Kidney (tissue), 22 donors: ENCODE measurements at places on chromosomes 2 and 18.

DNA sequence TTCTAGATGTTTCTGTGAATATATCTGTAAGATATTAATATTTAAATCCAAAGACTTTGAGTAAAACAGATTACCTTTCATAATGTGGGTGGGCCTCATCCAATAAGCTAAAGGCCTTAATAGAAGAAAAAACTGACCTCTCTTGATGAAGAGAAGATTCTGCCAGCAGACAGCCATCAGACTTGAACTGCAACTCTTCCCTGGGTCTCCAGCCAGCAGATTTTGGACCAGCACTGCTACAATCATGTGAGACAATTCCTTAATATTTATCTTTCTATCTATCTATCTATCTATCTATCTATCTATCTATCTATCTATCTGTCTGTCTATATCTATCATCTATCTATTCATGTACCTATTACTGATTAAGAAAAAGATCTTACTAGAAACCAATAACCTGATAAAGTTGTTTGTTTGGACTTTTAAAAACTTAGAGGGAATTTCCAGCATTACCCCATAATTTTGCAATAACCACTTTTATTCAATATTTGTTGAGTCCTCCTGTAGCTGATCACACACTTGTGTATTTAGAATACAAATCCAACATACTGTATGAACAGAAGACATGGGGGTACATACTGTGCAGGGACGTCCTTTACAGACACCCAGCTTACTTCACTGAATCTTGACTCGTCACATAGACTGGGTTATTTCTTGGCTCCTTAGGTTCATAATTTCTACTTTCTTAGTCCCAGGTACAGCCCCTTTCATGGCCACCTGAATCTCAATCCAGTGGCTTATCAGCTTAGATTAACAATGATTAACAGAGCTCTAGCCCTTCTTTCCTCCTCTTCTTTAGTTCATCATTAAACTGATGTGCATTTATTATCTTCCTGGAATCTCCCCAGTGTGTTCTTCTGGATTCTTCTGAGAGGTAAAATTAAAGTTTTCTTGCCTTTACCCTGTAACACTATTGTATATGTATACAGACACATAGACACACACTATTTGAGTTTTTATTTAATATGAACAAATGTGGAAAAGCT is 27.2 kb upstream of the STAT4 start:
- DNase-seq: no peak

DNA sequence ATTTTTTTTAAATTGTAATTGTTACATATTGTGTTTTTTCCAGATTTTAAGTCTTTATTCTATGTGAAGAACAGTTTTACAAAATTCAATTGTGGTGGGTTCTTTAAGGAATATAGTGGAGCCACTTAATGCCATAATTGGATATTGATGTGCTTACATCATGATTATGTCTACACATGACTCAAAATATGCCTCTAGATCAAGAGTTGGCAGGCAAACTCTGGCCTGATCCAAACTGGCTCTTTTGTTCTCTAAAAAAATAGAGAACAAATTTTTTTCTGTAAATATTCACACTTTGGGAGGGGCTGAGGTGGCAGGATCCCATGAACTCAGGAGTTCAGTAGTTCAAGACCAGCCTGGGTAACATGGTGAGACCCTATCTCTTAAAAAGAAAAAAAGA is 8.3 kb downstream of the EHBP1 start:
- no peak for DNase-seq

DNA sequence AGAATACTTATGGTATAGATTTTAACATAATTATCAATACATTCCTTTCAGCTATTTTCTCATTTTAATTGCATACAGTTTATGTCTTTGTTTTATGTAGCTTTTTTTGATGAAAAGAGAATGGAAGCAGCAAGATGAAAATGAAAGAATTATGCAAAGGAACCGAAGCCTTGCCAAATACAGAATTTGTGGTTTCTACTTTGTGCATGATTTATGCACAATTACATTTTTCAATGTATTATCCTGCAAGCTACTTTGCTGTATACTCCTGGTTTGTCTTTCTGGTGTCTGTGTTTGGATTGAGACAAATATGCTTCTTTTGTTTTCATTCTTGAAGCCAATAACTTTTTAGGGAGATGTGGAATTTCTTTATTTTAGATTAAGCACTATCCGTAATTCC is 1642.6 kb upstream of the CELF4 start:
- DNase-seq: no peak

- DNase-seq: no peak
Observed at GRCh38 chr2:30410217-30410616, 36.8 kb upstream of the LCLAT1 start.

GRCh38 chr2:61196671-61197070 is 34.7 kb downstream of the C2orf74 start:
- DNase-seq: no peak

GRCh38 chr2:120315367-120316033 is 30.4 kb upstream of the INHBB start:
- no peak for DNase-seq

- DNase-seq: no peak
Observed at GRCh38 chr18:45008694-45009413, 328.2 kb downstream of the SETBP1 start.

- peak; percentile 81 for DNase-seq
Observed at GRCh38 chr2:66305718-66306117, 129.2 kb upstream of the MEIS1 start.

DNA sequence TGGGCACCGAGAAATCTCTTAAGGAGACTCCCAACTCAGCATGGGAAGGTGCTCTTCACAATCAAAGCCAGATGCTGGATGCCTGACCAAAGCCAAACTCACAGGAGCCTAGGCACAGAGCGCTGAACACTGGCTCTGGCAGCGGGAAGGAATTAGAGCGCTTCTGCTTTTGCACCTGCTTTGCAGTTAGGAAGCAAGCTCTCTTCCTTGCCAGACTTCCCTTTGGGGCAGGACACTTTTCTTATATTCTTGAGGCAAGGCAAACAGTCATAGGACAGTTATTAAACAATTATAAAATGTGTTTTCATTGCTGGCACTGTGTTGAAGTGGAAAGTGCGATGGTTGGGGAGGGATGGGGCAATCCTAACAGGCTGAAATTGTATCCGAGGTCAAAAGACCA is 79.6 kb upstream of the DNMT3A start:
- DNase-seq: no peak

- no peak for DNase-seq
Observed at GRCh38 chr2:199461711-199462346, 4.1 kb upstream of the SATB2 start.

DNA sequence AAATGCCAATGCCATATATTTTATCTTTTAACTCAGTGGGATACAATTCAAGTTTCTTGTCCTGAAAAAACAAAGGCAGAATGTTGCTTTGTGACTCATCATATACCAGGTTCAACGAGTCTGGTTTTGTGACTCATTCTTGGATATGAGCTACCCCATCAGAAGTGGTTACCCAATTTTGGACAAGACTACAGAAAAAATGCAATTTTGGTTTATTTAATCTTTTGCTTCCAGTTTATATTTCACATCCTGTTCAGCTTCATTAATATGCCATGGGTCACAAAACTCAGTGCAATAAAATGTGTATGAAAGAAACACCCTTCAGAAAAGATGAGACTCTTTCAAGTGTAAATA is 25.0 kb downstream of the FN1 start:
- no peak for DNase-seq

DNA sequence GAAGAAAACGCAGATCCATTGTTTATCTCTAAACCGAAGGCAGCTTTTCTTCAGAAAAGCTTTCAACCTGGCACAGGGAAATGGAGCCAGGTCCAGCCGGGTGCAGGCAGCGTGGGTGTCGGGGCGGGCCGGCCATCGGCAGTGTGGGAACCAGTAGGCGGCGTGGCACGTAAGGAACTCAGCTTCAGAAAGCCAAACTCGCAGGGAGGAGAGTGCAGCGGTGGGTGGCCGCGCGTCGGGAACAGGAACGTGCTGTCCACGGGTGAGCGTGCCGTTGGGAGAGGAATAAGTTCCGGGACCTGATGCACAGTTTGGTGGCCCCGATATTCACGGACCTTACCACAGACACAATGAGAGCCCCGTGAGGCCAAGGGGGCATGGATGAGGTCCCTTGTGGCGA is 270.4 kb downstream of the TWIST2 start:
- DNase-seq: no peak

GRCh38 chr2:117825437-117825836 is 10.9 kb downstream of the DDX18 start:
- no peak for DNase-seq

DNA sequence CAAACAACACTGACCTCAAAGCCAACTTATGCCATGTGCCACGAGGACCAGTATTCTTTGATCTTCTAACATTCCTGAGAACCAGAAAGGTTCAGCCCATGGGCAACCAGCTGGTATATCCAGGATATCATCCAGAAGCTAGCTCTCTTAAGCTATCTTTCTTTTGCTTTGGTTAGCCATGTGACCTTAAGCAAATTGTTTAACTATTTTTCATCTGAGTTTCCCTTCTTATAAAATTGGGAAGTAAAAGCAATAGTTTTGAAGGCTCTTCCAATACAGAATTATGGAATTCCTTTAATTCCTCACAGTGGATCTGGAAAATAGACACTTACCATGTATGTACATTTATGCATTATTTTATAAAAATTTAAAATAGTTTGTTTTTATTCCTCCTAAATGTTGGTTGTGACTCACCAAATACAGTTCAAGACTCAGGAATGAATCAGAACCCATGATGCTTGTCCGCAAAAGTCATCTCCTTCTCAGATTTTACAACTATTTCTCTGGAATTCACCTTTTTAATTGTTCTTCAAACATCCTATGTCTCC is 435.7 kb downstream of the ZEB2 start:
- DNase-seq: no peak

GRCh38 chr18:31736630-31737029 is 24.1 kb downstream of the SLC25A52 start:
- DNase-seq: no peak

DNA sequence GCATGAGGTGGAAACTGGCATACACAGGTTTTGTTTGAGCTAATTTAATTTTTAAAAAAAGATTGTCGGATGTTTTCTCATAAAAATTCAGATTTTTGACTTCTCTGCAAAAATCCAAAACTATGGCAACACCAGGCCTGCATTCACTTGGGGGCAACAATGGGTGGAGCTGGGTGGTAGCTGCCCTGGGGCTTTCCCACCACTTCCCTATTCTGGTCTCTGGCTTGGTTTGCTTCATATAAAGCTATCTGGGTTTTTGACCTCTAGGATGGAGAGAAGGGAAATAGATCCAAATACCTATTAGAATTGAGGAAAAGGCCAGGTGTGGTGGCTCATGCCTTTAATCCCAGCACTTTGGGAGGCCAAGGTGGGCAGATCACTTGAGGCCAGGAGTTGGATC is 5.5 kb upstream of the CYP27A1 start:
- DNase-seq: no peak

DNA sequence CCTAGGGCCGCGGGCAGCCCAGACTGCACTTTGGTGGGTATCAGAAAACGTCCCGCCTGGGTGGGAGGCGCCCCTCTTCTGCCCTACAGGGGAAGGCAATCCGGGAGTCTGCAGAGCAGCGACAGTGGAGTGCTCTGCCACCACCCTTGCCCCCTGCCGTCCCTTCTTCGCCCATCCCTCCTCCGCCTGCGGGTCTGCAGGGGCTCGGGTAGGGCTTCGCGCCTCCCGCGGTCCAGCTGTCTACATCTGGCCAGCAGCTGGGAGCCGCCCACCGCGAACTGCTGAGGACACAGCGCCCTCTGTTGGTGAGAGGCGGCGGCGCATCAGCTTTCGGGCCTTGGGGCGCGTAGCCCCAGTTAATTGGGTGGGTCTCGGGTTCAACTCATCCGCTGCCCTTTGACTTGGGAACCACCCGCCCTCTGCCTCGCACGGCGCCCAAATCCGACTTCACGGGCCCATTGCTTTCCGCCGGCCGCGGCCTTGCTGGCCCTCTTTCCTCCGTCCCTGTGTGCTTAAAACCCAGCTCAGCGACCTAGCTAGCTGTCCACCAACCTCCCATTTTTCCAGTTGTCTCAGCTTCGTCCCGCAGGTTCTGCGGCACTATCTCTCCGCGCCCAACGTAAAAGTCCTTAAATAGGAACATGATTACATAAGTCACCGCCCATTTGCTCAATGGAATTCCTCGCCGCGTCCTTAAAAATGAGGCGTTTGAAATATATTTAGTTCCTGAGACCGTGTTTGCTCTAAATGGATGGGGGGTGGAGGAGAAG is 17.6 kb downstream of the WNT10A start:
- DNase-seq: peak; percentile 86

DNA sequence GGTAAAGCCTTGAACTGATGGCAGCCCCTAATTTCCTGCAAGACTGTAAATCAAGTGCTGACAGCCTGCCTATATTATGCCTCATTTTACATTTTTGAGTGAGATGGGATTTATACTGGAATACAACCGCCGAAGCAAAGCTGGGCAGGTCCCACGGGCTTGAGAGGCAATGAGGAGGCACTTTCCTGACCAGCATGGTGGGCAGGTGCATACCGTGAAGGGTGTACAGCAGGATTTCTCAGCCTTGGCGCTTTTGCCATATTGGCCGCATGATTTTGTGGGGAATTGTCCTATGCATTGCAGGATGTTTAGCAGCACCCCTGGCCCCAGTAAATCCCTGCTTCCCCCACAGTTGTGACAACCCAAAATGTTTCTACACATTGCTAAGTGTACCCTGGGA is 22.8 kb downstream of the CEP68 start:
- no peak for DNase-seq

DNA sequence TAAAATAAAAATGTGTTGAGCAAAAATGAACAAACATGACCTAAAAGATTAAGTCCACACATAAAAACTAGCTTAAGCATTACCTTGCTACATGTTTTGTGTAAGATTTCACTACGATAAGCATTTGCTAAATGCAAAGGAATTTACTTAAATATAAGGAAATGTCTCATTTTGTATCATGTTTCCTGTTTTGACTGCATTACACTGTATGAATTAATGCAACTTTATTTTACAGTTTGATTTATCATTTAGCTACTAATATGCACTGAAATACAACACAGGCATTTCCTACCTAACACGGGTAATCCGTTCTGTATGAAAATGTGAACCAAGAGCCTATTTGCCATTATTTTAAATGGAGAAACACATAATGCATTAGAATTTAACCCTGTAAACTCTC is 1076.5 kb upstream of the DDX18 start:
- DNase-seq: no peak

DNA sequence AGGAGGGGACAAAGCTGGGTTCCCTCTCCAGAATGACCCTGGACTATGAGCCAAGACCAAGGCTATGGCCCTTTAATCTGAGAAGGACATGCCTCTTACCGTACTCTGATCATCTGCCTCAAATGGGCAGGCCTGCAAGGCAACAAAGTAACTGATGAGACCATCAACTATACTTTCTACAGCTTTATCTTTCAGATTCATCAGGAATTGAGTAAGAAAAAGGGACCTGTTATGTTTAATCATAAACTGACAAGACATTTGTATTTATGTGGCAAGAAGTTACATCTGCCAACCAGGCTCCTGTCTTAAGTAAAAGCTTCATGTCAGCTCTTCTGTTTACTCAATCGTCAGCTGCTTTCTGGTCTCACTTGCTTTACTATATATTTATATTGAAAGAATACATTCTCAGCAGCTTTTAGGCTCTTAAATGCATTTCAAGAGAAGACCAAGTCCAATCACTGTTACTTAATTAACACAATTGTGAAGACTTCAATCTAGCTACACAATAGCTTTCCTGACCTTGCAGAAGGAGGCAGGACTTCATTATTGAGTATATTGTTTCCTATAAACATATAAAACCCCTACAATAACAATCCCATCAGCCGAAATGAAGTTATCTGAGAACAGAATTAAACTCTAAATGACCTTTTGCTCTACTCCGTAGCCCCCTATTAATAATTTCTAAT is 163.8 kb downstream of the ETAA1 start:
- DNase-seq: no peak

GRCh38 chr2:56230156-56230555 is 46.4 kb downstream of the CCDC85A start:
- no peak for DNase-seq
